ENCODE measurements at places on chromosomes 11 and 22. TPM values are rescaled to one million over a fixed set of nuclear protein-coding genes. Genes with fewer than 3 reads are reported as not detected.

SHANK2 gene
- total RNA-seq, result 0.03 TPM

RTN4RL2 gene
- 1.6 TPM for total RNA-seq

MMP1 gene
- not detected for total RNA-seq

SHISAL1 gene
- 1.5 TPM for total RNA-seq

NPAS4 gene
- total RNA-seq, result not detected

GLYAT gene
- total RNA-seq, result 1.4 TPM

BSX gene
- total RNA-seq, result not detected

PANX2 gene
- 0.43 TPM for total RNA-seq

MAPK8IP2 gene
- total RNA-seq, result 0.57 TPM

GNAZ gene
- total RNA-seq, result 3.1 TPM

KCNQ1OT1 gene
- total RNA-seq, result 0.32 TPM

OR8D1 gene
- total RNA-seq, result not detected

DDT gene
- 139 TPM for total RNA-seq

CD6 gene
- total RNA-seq, result 0.22 TPM

SAA2 gene
- 1.8 TPM for total RNA-seq

ACCS gene
- 7.0 TPM for total RNA-seq
